ENCODE measurements at places on chromosomes 13 and 19.

DNA sequence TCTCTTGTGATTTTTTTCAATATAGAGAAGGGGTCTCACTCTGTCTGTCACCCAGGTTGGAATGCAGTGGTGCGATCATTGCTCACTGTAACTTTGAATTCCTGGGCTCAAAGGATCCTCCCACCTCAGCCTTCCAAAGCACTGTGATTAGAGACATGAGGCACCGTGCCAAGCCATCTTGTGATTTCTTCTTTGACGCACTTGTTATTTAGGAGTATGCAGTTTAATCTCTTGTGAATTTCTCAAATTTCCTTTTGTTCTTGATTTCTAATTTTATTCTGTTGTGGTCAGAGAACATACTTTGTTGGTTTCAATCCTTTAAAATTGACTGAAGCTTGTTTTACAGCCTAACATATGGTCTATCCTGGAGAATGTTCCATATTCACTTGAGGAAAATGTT lies 14.5 kb downstream of the IPO5 start:
- no peak for DNase-seq

GRCh38 chr13:77219401-77219800 lies 107.5 kb downstream of the MYCBP2 start:
- no peak for DNase-seq

DNA sequence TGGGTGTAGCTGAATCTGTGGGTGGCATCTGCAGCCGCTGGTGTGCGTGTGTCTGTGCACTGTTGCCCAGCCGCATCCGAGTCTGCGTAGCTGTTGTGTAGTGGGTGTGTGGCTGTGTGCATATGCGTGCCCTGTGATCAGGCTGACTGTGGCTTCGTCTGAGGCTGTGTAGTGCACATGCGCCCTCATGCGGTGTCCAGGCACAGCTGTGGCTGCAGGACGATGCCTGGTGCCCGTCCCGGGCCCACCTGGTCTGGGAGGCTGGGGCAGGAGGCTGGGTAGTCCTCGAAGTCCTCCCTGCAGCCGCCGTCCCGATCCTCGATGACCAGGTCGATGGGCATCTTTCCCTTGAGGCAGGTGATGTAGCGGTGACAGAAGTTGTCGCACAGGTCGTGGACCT lies 4.9 kb downstream of the MEIS3 start:
- DNase-seq, result no peak

- DNase-seq, result peak; percentile 15
Measured at GRCh38 chr13:106083620-106084350, 451.7 kb downstream of the EFNB2 start.

DNA sequence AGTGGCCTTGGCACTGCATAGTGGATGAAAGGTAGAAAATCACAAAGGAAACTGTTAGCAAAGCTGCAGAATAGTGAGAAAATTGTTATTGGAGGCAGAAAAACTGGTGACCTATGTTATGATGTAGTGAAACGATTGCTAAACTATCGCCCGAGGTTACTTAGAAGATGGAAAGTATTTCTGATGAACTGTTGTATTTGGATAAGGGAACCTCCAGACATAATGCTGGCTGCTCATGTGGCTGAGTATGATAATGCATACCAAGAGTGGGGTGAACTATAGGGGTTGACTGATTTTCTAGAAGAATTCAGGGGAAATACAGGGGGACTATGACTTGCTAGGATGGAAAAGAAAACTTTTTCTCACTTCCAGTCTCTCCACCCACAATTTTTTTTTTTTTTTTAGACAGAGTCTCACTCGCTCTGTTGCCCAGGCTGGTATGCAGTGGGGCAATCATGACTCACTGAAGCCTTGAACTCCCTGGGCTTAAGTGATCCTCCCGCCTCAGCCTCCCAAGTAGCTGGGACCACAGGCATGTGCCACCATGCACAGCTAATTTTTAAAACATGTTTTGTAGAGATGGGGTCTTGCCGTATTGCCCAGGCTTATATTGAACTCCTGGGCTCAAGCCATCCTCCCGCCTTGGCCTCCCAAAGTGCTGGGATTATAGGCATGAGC lies 4.4 kb upstream of the EID2 start:
- no peak for DNase-seq

DNA sequence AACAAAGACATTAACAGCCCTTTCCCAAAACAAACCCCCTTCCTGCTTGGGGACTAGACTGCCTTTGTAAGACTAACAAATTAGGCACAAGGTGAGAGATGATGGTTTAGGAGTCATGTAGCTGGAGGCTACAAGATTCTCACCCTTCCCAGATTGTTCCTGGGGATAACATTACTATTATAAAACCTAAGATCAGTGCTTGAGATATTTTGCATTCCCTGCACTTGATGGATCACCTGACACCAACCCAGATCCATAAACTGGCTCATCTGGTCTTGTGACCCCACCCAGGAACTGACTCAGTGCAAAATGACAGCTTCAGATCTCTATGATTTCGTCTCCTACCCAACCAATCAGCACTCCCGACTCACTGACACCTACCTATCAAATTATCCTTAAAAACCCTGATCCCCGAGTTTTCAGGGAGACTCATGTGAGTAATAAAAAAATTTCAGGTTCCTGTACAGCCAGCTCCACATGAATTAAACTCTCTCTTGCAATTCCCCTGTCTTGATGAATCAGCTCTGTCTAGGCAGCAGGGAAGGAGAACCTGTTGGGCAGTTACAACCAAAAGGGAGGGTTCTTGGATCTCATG lies 2.4 kb upstream of the ZNF616 start:
- DNase-seq, result no peak

DNA sequence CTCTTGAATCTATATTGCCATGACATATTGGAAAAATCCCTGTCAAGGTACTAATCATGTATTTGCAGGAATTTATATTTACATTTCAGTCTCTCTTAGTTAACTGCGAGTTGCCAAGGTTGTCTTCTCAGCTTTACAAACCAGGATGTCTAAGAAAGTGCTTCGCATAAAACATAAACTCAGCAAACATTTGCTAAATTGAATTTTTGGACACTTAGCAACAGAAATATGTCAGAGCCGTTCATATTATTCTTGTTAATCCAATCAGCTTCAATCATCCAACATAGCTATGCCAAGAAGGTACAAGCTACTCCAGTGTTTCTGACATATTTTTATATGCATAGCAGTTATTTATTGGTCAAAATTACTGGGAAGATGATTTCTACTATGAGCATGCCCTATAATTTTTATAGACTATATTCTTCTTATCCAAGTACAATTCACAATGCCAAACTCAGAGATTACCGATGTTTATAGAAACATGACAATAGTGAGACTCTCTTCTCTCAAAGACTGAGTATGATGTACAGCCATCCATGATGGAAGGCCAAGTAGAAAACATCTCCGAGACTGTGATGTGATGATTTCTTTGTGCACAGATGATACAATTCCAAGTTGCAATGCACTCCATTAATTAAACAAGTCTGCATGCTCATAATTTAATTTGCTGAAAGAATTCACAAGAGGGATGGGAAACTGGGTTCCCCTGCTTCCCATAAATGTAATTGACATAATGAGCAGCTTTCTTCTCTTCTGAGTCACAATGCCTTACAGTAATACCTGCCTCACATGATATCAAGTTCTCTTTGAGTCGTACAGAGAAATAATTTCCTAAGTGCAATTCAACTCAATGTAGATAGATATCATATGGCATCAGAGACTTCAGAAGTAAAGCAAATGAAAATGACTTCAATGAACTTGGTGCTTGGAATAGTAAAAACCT lies 776.3 kb downstream of the EFNB2 start:
- no peak for DNase-seq

DNA sequence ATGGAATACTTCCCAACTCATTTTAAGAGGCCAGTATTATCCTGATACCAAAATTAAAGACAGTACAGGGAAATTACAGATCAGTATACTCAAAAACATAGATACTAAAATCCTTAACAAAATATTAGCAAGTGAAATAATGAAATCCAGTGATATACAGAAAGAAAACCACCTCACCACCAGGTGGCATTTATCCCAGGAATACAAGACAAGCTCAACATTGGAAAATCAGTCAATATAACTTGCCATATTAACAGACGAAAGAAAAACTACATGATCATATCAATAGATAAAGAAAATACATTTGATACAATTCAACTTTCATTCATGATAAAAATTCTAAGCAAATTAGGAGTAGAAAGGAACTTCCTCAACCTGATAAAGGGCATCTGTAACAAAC lies 6.7 kb upstream of the GNA15 start:
- DNase-seq, result no peak

DNA sequence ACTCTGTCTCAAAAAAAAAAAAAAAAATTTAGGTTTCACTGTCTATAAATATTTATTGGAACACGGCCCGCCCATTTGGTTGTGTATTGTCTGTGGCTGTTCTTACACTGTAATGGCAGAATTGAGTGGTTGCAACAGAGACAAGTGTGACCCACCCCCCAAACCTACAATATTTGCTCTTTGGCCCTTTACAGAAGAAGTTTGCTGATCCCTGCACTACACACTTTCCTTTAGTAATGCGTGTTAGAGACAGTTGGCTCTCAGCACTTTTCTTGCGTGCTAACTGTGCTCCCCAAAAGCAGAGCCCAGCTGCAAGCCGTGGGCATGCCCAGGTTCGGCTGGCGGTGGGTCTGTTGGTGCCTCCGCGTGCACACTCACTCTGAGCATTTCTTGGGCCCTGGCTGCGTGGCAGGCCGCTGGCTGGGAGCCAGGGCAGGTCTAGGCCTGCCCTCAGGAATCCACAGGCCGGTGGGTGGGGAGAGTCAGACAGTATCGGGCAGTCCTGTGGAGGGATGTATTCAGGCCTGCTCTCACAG lies 72.6 kb downstream of the SIPA1L3 start:
- DNase-seq, result no peak

DNA sequence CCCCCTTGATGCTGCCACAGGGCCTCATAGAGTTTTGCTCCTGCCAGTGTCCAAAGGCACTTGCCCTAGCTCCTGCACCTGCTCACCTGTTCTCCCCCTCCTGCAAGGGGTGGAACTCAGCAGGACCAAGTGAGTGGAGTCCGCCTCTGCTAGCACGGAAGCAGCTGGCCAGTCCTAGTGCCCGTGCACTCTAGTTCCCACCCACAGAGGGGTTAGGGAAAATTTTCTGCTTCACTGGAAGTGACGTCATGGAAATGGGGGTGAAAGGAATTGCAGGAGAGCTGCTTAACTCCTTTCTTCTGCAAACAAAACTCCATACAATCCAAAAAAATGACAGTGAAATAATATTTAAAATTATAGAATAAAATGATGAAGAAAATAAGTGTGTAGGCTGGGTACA lies 609.7 kb upstream of the SLITRK1 start:
- no peak for DNase-seq

DNA sequence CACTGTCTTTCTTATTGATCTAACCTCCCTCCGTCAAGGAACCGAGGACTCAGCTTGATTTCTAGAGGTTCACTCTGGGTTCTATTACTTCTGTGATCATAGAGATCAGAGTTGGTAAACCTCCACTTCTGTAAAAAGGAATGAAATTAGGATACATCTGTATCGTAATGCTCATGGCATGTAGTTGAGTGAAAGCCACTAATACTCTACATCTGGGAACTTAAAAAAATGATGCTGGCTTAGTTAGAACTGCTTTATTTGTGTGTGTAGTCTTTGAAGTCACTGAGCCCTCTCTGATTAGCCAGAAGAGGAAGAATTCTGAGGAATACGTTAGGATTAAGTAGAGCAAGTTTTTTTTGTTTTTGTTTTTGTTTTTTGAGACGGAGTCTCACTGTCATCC lies 140.8 kb downstream of the GGACT start:
- DNase-seq, result no peak

DNA sequence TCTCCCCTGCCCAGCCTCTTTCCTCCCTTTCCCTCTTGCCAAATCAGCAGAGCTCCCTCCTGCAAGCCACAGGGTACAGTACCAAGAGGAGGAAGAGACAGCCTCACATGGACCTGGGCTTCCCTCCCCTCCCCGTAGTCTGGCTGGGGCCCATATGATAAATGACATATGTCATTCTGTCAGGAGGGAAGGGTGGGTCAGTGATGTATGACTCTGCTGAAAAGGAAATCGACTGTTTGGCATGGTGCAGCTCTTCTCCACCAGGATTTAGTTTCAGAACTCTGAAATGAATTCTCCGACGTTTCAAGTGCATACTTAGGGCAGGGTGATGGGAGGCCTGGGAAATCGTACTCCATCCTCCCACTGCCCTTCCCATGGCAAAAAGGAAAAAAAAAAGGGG lies 9.8 kb downstream of the TSHZ3 start:
- DNase-seq, result no peak

GRCh38 chr13:106651442-106651841 lies 83.5 kb upstream of the ARGLU1 start:
- DNase-seq, result no peak

DNA sequence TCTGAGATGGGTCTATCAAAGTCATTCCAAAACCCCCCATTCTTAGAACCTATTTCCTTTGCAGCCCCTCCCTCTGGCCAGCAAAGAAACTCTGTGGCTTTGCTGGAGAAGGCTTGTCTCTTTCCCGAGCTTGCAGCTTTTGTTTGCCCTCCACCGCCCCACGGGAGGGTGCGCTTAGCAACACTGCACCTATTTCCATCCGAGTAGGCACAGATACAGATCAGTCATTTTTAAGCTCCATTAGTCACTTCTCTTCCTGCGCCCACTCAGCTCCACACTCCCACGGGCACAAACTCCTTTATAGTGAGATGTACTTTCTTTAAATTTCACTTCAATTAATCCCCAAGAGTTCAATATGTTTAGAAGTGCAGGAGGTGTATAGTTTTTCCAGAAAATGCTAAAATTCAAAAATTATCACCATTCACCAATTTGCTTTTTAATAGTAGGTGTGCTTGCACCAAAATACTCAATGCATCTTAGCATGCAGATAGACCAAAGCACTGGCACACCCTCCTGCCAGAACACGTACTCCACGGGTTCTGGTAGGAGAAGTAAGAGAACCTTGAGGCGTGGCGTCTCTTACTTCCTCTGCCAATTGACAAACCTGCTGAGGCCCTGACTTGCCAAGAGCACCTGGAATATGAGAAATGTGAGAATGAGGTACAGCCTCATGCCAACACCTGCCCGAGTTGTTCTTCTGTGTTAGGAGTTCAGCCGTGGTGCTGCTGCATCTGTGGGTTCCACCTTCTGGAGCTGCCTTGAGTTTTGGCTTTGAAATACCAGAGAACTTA lies 183.7 kb downstream of the TEX29 start:
- DNase-seq, result no peak

GRCh38 chr13:50608370-50608769 lies 235.1 kb downstream of the DLEU7 start:
- DNase-seq, result no peak

GRCh38 chr13:109803825-109804224 lies 17.4 kb upstream of the IRS2 start:
- no peak for DNase-seq

DNA sequence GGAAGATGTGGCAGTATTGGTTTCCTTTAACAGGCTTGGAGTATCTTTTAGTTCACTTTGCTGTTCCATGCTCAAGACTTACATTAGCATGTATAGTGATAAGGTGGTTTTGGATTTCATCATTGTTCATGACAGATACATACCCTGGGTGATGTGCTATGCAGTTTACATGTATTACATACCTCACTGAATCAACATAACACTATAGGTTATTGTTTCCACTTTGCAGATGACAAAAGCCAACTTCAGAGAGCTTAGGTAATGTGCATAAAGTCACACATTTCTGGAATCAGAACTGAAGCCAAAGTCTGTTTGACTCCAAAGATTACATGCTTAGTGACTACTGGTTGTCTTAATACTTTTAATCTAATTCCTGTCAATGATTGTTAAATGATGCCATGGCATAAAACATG lies 7.1 kb downstream of the COMMD6 start:
- no peak for DNase-seq

Data from stimulated activated naive CD8-positive, alpha-beta T cell treated with anti-CD3 and anti-CD28 coated beads, Interleukin-15, Interleukin-2, amounts not matched to agents 100 U/mL and 50 U/mL, for 24 hours (primary cell).